DMS 273 treated with DMSO at 0.1 percent for 48 hours (cell line): ENCODE measurements at places on chromosomes 6 and 20.

GRCh38 chr6:43770372-43771209, 580 bp downstream of the VEGFA start:
- DNase-seq, result no peak

GRCh38 chr6:138774370-138774769, 801 bp downstream of the CCDC28A start:
- DNase-seq, result no peak

DNA sequence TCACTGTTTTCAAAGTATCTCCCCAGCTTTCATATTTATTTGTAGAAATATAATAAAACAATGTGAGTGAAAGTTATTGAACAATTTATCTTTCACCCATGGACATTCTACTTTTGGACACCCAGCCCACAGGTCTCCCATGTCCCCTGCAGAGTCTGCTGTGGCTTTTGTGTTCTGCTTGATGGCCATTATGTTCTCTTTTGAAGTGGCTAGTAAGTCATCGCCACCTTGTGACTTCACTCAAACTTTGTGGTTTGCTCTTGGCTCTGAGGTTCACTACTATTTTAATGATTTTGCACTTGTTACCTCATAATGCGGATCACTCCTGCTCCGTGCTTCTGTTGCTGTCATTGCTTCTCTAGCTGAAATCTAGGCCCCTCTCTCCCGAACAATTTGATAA, 10.2 kb upstream of the DEFB113 start:
- DNase-seq, result no peak

- no peak for DNase-seq
These were observed 46.5 kb downstream of the SMLR1 start for GRCh38 chr6:130873746-130874145.

DNA sequence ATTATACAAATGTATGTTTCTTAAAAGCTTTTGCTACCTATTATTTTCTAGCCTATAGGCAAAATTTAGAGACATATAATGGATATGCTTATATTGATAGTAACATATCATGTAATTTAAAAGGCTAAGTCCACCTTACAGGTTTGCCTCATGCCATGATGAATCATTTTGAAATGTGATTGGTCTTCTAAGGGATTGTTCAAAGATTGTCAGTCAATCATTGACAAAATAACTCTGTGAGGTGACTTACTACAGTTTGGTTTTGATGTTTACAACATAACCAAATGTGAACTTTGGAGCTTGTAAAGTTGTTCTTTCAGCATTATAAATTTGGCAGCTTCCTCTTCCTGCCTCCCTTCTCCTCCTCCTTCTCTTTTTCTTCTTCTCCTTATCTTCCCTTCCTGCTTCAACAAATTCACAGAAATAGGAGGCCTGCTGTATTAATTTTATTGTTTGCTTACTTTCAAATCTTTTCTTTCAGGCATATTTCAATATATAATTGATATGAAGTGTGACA, 39.7 kb upstream of the ZFP64 start:
- DNase-seq, result no peak

DNA sequence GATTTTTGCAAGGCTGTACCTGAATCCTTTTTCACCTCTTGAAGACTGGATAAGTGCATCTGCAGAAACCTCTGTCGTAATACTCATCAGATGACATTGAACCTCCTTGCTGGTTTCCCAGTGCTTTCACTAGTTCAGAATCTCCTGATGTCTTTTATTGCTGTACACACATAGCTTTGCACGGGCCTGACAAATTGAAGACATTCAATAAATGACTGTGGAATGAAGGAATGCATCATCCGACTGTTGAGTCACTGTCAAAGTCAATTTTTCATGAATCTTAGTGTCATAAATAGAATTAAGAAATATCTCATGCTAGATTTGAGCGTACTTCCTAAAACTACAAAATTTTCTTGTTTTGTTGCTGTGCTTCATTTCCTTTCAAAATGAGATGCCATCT, 598.2 kb upstream of the MAP3K7 start:
- DNase-seq, result no peak

DNA sequence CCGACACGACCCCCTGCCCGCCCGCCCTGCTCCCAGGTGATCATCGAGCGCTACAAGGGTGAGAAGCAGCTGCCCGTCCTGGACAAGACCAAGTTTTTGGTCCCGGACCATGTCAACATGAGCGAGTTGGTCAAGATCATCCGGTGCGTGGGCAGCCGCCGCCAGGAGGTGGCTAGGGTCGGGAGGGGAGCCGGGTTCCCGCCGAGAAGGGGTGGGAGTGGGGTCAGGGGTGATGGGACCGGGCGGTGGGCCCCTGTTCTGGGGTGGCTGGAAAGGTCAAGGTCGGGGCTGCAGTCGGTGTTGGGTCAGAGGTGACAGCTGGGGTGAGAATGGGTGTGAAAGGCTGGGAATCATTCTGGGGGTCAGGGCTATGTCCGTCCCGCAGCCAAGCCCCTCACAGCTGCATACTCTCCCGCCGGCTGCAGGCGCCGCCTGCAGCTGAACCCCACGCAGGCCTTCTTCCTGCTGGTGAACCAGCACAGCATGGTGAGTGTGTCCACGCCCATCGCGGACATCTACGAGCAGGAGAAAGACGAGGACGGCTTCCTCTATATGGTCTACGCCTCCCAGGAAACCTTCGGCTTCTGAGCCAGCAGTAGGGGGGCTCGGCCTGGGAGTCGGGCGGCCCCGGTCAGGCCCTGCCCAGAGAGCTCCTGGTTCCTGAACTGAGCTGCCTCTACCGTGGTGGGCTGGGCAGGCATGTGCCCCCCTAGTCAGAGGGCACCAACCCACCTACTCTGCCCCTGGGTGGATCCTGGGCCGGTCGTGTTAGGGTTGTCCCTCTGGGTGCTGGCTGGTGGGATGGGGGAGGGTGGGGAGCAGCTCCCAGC, 1.0 kb downstream of the MAP1LC3A start:
- no peak for DNase-seq

- DNase-seq, result no peak
These were observed 1190.5 kb upstream of the EYS start for GRCh38 chr6:66897576-66897975.

GRCh38 chr6:114068116-114068515, 97.2 kb upstream of the HDAC2 start:
- DNase-seq, result no peak

GRCh38 chr20:475463-476357, 13.4 kb upstream of the TBC1D20 start:
- DNase-seq, result no peak

DNA sequence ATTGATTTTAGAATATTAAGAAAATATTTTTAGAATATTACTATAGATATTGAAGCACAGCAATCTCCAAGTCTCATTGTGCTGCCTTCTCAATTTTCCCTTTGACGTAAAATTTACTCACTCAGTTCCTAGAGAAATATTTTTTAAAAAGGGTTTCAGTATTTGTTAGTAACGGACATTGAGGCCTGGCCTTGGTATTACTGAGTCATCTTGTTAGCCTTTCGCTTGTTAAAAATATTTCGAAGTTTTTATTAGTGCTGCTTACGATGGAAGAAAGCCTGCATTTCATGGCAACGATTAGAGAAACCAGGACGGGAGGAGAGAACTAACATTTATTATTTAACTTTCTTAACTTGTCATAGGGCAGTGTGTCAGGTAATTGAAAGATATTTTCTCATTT, 82.2 kb downstream of the TIAM2 start:
- DNase-seq, result no peak

DNA sequence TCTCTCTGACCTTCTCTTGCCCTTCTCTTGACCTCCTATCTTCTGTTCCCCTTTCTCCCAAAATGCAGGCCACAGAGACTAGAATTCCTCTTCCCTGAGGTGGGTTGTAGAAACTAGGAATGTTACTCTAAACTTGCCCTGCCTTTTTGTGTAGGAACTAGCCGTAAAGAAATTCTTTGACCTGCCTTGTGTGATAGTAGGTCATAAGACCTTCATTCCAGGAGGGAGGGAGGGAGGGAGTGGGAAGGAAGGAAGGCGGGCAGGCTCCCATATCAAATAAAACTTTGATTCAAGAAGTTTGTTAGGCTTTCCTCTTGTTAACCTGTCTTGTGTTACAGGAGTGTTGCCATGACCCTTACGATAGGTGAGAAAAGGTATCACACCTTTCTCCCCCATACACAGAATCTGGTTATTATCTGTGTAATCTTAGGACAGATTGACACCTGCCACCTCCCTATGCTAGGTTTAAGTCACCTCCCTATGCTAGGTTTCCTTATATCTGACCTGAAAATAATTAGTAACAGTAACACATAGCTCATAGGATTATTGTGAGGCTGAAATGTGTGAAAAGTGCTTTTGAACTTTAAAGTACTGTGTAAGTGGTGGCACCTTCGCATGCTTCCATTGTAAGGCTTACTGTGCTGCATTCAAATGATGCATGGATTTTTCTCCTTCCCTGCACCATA, 32.6 kb upstream of the FUCA2 start:
- no peak for DNase-seq

- no peak for DNase-seq
These were observed 37.4 kb upstream of the KIF13A start for GRCh38 chr6:18024876-18025275.

DNA sequence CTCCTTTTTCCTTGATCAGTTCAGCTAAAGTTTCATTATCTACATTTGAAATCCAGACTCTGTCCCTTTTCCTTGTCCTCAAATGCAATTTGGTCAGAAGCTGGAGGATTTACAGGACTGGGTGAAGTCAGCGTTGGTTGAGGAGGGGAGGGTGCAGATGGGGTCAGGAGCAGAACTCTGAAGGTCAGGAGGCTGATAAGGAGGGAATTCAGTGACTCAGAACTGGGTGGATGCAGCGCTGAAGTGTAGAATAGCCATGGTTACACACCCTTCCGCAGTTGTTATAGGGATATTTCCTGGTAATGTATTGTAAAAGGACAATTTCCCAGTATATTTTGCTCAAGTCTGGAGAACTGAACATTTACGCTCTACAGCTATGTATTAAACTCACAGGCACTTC, 133.1 kb upstream of the FOXA2 start:
- DNase-seq, result no peak

GRCh38 chr20:20020908-20021307, 3.7 kb downstream of the NAA20 start:
- DNase-seq, result no peak
